ENCODE measurements at places on chromosomes 5 and 9.

DNA sequence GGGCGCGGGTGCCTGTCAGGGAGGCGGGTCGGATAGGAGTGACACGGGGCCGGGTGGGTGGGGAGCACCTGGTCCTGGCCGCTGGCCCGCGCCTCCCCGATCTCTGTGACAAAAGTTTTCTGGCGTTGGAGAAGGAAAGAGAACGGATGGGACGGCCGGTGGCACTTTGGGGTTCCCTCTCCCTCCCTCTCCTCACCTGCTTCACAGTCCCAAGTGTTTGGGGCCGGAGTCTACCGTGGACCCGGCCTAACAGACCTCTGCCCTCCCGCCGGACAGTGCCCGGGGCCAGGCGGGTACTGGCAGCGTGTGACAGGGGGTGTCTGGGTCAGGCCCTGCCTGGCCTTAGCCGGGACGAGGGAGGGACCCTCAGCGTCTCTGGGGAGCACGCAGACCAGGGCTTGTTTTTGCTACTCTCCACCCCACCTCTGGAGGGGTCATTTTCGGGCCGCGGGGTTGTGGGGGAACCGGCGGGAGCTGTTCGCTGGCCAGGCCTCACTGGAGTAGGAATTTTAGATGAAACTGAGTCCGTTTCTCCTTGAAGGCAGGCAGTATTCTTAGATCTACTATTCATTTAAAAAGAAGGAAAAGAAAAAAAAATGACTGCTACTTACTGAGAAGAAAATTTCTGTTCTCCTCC lies 1.7 kb downstream of the PRDM6 start:
- DNase-seq = peak; percentile 82

- DNase-seq = no peak
Observed at GRCh38 chr9:132873403-132873802, 4.7 kb downstream of the AK8 start.

DNA sequence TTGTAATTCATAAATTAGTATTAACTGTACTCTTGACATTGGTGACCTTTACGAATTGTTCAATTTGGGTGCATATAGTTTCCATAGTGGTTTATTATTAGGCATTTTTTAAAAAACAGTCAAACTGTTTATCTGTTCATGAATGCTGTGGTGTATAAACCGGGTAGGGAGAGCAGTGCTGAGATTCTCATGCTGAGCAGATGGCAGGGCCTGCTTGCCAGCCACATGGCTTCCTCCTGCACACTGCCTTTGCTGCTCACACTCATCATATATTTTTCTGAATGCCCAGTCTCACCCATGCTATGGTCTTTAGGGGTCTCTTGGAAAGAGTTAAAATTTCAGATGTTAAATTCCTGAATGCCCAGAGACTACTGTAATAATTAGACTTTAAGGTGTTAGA lies 40.8 kb downstream of the NNT start:
- no peak for DNase-seq

DNA sequence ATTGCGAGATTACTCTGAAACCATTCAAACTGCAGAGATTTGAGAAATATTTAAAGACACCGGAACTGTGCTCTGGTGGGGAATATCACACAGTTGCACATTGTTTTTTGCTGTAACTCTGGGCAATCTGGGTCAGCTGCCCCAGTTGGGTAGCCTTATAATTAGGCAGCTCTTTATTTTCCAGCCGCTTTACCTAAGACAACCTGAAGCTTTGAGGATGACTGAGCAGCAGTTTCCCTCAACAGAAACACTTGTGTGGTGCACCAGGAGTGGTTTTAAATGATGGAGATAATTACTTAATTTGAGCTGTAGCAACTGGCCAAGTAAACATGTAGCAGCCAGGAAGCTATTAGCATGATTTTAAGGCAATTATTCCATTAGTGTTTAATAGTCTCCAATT lies 2.9 kb downstream of the PLCXD3 start:
- no peak for DNase-seq

- no peak for DNase-seq
Observed at GRCh38 chr5:5422819-5423515, 490 bp downstream of the ICE1 start.

- no peak for DNase-seq
Observed at GRCh38 chr9:137612741-137613142, 6.1 kb upstream of the EHMT1 start.

DNA sequence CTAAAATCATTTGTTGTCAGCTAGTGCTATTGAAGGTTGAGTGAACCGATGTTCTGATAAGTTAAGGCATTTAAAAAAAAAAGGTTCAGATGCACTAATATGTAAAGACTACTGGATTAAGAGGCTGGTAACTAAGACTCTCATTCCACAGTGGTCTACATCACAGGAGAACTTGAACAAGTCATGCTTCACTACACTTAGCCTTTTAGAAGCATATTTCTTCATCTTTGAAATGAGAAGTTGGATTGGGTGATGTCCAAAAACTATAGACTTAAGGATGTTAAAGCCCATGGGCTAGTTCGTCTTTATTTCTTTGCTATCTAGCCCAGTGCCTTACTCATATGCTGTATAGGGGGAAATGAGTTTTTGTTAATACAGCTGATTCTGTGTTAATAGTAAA lies 107.2 kb downstream of the NDUFS4 start:
- DNase-seq = no peak

- DNase-seq = peak; percentile 68
Observed at GRCh38 chr5:179227580-179228311, 117.5 kb downstream of the ADAMTS2 start.

- DNase-seq = no peak
Observed at GRCh38 chr5:173456181-173456580, 128.0 kb upstream of the STC2 start.

DNA sequence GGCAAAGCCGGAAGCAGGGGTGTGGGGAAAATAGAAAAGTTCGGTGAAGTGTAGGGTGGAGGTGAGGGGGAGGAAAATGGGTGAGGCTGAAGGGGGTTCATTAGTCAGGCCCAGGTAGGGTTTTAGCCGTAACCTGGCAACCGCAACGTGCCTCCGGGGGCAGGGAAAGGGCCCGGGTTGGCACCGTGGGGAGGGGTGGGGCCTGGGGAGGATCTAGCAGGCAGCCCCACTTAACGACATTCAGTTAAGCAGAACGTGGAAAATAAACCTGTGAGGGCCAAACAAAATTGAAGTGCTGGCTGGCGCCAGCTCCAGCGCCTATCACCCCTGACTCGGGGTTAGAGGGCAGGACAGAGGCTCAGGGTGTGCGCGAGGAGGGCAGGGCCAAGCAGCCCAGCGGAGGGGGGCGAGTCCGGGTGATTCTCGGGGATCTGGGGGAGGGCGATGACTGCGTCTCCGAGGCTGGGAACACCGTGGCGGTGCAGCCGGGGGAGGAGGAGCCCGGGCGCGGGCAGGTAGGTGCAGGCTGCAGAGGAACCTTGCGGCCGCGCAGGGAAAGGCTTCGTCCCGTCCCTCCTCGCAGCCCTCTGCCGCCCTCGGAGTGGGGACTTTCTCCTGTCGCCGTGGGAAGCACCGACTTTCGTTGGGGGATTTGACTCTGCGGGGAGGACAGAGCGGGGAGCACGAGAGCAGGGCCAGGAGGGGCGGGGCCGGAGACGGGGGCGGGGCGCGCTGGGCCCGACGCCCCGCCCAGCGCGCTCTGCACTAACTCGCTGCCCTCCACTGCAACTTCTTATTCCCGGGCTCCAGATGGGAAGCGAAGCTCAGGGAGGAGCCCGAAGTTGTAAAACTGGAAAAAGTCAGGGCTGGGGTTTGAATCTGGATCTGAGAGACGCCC lies 5.1 kb downstream of the RGS14 start:
- DNase-seq = peak; percentile 90

DNA sequence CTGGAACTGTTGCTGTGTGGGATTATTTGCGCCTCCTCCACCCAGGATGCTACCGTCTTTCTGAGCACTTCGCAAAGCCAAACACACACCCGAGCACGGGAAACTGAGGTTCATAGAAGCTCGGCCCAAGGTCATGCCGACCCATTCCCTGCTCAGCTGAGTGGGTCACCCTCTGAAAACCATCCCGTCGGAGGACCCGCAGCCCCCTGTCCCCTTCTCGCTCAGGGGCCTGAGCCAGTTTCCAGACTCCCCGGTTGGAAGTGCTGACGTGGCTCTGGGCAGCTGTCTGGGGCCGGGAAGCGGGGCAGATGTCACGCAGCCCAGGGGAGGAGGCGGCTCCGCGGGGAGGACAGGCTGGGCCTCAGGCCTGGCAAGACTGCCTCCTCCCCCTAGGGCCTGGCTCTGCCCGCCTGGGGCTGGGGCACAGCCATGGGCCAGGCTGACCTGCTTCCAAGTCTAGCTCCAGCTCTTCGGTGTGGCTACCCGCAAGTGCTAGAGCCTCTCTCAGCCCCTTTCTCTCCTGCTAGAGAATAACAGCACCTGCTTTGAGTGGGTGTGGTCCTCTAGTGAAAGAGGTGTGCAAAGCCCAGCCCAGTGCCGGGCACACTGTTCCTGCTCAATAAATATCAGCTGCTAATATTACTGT lies 9.9 kb upstream of the CXXC5 start:
- peak; percentile 78 for DNase-seq

DNA sequence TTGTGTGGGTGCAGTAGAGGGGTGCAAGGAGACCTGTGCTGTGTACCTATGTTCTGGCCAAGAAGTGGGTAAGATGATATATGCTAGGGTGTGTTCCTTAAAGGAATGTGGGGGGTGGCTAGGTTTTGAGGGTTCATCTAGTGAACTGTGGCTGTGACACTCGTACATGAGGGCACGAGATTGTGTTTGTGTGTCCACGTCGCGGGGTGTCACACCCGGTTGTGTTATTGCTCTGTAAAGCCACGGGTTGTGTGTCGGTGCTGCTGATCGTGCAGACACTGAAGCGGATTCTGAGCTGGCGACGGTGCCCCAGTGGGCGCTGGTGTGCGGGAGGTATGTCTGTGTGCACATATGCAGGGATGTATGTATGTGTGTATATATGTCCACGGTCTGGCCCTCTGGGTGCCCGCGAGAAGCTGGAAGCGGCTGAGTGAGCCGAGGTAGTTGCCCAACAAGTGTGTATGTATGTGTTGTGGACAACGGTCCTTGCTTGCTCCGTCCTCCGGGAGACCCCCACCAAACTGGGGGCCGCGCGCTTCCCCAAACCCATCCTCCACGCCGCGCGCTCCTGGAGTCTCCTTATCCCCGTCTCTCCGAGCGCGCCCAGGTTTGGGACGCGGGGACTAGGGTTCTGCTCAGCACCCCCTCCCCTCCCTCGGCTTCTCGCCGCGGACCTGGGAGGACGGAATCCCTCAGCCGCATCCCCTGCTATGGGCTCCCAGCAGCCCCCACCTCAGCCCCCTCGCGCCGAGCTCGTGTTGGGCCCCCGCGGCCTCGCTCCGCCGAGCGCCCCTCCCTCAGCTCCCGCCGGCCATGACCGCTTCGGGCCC lies 639 bp downstream of the PCDH1 start:
- DNase-seq = peak; percentile 78

DNA sequence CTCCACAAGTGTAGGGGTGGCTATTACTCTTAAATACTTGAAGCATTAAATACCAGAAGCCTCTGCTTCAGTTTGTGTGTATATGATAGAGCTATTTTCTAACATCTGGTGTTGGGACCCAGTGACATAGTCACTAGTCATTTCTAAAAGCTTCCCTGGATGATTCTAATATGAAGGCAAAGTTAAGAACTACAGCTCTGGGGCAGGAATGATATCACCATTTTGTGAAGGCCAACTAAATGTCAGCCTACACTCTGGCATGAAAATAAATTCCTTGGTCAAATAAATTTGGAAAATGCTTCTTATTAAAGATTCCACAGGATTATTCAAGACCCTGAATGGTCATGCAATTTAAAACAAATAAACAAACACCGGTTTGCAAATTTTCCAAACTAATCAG lies 197.7 kb downstream of the PLK2 start:
- DNase-seq = no peak

- peak; percentile 67 for DNase-seq
Observed at GRCh38 chr9:134165357-134166315, 1.3 kb upstream of the RNU6ATAC start.

GRCh38 chr5:33362915-33363314 lies 77.8 kb upstream of the TARS1 start:
- peak; percentile 45 for DNase-seq

GRCh38 chr9:19471737-19472648 lies 63.2 kb downstream of the ACER2 start:
- peak; percentile 94 for DNase-seq

DNA sequence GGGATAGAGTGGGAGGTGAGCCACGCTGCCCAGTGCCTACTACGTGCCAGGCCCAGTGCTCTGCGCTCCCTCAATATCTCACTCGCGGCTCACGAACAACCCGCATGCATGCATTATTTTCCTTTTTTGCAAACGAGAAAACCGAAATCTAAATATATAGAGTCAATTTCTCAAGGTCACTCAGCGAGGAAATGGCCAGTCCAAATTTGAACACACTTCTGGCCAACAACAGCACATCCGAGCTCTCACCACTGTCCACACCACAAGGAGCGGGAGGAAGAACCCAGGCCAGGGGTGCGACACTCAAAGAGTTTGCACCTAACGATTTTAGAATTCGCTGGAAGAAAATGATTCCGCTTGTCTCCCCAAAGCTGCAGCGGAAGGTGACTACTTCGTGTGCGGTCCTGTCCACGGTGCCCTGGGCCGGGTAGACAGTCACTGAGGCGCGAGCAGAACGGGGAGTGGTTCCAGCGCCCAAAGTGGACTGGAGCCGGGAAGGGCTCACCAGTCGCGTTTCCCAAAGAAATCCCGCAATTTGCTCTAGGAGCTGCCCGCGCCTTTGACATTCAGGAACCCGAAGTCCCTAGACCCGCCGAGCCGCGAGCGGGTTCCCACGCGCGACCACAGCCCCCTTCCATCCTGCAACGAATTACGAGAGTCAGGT lies 1.1 kb upstream of the TLX3 start:
- peak; percentile 53 for DNase-seq

DNA sequence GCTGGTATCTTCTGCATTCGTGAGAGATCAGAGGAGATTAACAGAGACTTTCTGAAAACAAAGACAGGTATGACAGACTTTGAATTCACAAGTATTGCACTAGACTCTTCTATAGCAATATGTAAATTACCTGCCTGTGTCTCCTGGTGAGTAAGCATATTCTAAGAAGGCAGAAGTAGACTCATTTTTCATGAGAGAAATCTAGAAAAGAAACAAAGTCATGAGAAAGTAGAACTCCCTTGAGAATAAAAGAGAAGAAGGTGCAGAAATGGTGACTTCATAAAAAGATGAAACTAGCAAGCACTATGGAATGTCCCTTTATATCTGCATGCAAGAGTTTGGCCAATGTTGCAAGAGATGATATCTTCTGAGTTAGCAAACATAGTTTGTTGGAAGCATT lies 419.8 kb downstream of the DMRT2 start:
- DNase-seq = no peak

DNA sequence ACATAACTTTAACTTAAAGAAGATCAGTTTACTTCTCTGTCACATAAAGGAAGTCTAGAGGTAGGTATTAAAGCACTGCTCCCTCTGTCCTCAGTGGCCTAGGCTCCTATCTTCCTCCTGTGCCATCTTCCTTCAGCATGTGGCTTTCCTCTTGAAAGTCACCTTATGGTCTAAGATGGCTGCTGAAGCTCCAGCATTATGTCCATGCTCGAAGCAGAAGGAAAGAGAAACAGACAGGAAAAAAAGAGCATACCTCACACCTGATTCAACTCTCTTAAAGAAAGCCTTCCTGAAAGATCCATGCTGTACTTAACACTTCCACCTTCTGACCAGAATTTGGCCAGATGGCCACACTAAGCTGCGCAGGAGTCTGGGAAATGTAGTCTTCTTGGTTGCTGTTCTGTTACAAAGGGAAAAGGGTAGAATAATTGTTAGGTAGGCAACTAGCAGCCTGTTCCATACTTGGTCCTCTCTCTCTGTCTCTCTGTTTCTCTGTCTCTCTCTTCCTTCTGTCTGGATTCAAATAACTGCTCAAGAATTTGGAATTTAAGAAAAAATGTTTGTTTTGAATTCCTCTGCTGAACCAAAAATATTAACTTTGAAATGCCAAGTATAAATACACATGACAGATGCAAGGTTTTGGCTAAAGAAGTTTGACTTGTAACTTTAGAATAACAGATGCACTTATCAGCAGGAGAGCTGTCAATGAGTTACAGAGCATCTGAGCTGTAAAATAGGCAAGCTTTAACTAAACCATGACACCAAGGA lies 16.0 kb downstream of the TMEM174 start:
- DNase-seq = peak; percentile 62

All from endodermal cell (in vitro differentiated cells).